ENCODE measurements at places on chromosomes 11 and 22.

GRCh38 chr11:17513853-17514252 is 30.4 kb downstream of the USH1C start:
- no peak for DNase-seq

DNA sequence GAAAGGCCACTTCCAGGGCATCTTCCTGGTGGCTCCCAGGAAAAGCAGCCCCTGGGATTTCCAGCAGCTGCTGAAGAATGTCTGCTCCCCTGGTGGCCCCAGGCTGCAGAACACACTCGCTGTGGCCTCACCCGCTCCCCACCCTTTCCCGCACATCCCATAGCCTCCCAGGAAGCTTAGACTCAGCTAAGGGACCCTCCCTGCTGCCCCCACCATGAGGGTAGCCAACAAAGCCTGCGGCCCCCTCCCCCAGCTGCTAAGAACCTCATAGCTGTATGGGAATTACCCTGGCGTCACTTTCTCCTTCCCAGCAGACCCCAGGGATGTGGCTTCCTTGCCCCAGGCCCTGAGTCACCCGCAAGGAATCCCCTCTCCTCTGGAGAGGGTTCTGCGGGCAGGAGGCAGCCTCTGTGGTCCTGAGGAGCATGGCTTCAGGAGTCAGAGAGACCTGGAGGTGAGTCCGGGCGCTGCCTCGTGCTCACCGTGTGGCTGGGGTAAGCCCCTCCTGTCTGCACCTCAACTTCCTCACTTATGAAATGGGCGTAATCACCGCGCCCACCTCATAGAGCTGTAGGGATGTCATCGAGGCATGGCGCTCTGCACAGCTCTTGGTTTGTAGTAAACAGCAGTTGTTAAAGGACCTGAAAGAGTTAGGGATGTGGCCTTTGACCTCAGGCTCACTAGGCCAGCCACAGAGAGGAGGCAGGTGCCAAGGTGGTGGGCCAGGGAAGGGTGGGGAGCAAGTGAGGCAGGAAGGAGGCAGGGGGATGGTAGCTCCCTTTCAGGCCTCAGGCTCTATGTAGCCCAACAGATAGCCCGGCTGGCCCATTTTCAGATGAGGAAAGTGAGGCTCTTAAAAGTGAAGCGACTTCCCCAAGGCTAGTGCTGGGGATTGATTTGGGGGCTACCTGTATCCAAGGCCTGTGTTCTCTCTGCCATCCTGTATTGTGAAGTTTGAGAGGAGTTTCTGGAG is 71.2 kb downstream of the LRRC32 start:
- no peak for DNase-seq

DNA sequence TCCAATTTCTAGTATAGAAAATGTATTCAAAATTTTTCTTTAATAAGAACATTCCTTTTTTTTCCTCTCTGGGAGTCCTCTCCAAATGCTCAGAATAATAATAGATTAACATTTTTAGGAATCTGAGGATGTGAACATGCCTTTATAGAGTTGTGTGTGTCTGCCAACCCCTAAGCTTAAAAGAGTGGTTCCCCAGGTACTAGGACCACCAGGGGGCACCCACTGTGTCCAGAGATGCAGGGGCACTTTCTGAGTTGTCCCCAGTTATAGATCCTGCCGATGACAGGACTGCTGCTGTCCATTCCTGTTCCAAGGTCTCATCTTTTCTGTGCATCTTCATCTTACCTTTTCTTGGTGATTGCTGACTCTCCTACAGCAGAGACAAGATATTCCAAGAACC is 27.0 kb upstream of the MICAL2 start:
- no peak for DNase-seq

DNA sequence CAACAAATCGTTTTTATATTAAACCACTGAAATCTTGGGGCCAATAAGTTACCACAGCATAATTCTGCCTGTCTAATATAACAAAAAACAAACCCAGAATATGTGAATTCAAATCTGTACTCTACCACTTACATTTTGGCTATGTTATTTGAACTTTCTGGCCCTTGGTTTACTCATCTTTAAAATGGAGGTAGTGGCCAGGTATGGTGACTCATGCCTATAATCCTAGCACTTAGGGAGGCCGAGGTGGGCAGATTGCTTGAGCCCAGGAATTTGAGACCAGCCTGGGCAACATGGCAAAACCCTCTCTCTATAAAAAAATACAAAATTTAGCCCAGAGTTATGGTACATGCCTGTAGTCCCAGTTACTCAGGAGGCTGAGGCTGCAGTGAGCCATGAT is 84.2 kb downstream of the FAM168A start:
- no peak for DNase-seq

DNA sequence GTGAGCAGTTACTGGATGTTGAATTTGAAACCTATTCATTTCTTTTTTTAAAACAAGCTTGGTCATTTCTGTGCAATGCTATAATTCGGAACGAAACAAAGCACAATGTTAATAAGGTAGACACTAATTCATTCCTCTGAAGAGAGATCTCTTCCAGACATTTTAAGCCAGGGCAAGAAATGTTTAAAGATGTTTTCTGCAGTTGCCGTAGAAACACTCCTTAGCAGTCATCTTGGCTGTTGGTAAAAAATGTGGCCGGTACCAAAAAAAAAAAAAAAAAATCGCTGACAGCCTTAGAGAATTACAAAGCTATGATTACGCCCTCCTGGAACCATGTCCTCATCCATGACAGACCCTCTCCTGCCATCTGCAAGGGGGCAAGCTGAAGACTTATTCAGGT is 66.4 kb upstream of the TTC12 start:
- DNase-seq, result no peak
